Fibroblast of the conjunctiva (primary cell): ENCODE measurements at places on chromosomes 3 and 15.
A peak's percentile ranks its signal among the peaks of the same experiment; 100 is the strongest.

DNA sequence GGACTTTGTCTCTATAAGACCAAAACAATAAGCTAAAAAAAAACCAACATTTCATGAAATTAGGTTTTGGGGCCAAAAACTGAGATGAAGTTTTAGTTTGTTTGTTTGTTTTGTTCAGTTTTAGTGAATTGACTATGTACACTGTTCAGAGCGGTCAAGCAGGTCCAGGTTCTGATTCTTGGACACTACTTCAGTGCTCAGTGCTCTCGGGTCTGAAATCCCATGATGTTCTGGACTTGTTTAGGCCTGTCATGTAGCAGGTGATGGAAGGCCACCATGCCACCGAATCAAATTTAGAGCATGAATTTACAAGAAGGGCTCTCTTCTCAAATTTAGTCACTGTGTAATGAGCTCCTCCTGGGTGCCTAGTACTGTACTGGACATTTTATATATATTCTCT lies 45.5 kb downstream of the COL8A1 start:
- DNase-seq: no peak

- DNase-seq: peak; percentile 40
Observed at GRCh38 chr3:62159709-62160092, 213.6 kb downstream of the FEZF2 start.

- no peak for DNase-seq
Observed at GRCh38 chr15:49023354-49023753, 22.9 kb downstream of the SECISBP2L start.

DNA sequence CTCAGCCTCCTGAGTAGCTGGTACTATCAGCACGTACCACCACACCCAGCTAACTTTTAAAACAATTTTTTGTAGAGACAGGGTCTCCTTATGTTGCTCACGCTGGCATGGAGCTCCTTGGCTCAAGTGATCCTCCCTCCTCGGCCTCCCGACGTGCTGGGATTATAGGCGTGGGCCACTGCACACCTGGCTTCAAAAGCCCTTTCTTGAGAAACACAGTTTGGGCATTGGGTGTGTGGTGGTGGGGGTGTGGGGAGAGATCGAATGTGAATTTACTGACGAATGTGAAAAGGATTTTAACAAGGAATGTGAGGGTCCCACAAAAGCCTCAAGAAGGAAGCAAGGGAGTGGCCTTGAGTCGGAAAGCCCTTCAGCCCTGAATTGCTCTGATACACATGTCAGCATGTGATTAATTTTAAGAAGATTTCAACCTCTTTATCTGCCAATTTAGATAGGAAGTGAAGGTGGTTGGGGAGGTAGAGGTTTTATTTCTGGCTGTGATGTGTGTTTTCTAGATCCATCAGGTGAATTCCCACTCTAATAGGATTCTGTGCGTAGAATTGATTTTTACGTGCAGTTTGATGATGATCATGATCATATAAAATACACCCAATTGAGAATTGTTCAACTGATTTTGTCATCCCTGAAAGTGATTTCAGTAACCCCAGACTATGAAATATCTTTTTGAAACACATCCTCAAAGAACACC lies 1.1 kb downstream of the CCR4 start:
- DNase-seq: no peak

- no peak for DNase-seq
Observed at GRCh38 chr3:97967966-97968365, 4.3 kb downstream of the RIOX2 start.

- peak; percentile 20 for DNase-seq
Observed at GRCh38 chr15:39834256-39834655, 51.6 kb upstream of the FSIP1 start.
